ENCODE measurements at places on chromosomes 6 and 20.

- DNase-seq, result no peak
These were observed 174.9 kb downstream of the PLCB1 start for GRCh38 chr20:8306937-8307336.

GRCh38 chr20:41853806-41854205 is 235.6 kb upstream of the CHD6 start:
- no peak for DNase-seq

GRCh38 chr6:52307900-52308372 is 23.4 kb upstream of the MCM3 start:
- DNase-seq, result no peak

GRCh38 chr6:72348926-72349325 is 272.9 kb upstream of the KCNQ5 start:
- no peak for DNase-seq

Data from activated T-cell treated with anti-CD3 and anti-CD28 coated beads, Interleukin-2, amount 50 U/mL, for 48 hours (primary cell).